ENCODE measurements at places on chromosomes 16 and 17. TPM values are rescaled to one million over a fixed set of nuclear protein-coding genes. Genes with fewer than 3 reads are reported as not detected.

NUBP1 gene
- 20.0 TPM for total RNA-seq

MT1H gene
- total RNA-seq: not detected

IRX6 gene
- total RNA-seq: 0.63 TPM

ITGB4 gene
- 524 TPM for total RNA-seq

SPATA32 gene
- total RNA-seq: 0.18 TPM

UBE2G1 gene
- total RNA-seq: 61.4 TPM

OR3A3 gene
- total RNA-seq: not detected

AIPL1 gene
- total RNA-seq: not detected

FBXL16 gene
- 0.32 TPM for total RNA-seq

PFAS gene
- total RNA-seq: 53.6 TPM

RUNDC3A gene
- total RNA-seq: 0.60 TPM

GCGR gene
- total RNA-seq: not detected

TP53TG3B gene
- not detected for total RNA-seq

C16orf46 gene
- 1.5 TPM for total RNA-seq

KRT27 gene
- not detected for total RNA-seq

TMEM88 gene
- total RNA-seq: 3.4 TPM

CHST6 gene
- total RNA-seq: 0.43 TPM

DNASE1 gene
- 23.1 TPM for total RNA-seq

FXR2 gene
- total RNA-seq: 50.7 TPM

MILR1 gene
- total RNA-seq: not detected

UBE2Z gene
- total RNA-seq: 100 TPM

SLC16A6 gene
- total RNA-seq: 2.7 TPM

CCL17 gene
- total RNA-seq: not detected

TAT gene
- total RNA-seq: not detected

TANGO6 gene
- total RNA-seq: 13.4 TPM

SCN4A gene
- total RNA-seq: not detected

CD79B gene
- total RNA-seq: not detected

CTRB1 gene
- total RNA-seq: not detected

C17orf78 gene
- not detected for total RNA-seq
